Activated naive CD4-positive, alpha-beta T cell treated with anti-CD3 and anti-CD28 coated beads, Interleukin-2, amount 50 U/mL, for 16 hours (primary cell): ENCODE measurements at places on chromosomes 3 and 15.

DNA sequence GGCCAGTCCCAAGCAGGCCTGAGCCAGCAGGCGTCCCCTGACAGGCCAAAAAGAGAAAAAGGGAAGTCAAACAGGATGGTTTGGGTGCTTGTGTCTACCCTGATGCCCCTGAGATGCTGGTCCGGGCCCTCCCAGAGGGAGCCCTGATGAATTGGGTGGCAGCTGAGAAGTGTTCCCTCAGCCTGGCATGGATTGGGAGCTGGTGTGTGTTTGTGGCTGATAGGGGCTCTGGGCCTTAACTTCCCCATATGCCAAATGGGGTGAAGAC, 1.4 kb downstream of the FBLN2 start:
- no peak for DNase-seq

- no peak for DNase-seq
These were observed 18.8 kb upstream of the CHD2 start for GRCh38 chr15:92881211-92881754.

DNA sequence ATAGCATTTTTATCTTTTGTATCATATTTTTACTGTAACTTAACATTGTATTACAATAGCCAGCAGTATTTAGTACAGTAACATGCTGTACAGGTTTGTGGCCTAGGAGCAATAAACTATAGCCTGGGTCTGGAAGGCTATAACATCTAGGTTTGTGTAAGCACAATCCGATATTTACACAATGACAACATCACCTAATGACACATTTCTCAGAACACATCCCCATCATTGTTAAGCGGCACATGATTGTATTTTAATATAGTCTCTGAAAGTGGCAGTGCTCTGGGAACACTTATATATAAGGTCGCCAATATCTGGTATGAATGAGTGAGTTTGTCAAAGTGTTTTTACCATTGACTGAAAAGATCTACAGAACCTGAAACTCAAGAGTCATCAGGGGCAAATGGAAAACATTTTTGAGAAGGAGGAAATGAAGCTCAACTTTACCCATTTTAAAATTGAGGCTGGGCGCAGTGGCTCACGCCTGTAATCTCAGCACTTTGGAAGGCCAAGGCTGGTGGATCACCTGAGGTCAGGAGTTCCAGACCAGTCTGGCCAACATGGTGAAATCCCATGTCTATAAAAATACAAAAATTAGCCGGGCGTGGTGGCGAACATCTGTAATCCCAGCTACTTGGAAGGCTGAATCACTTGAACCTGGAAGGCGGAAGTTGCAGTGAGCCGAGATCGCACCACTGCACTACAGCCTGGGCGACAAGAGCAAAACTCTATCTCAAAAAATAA, 38.8 kb upstream of the TNFSF10 start:
- DNase-seq, result peak; percentile 18

GRCh38 chr3:12878141-12878574, 36.8 kb upstream of the RPL32 start:
- DNase-seq, result no peak

DNA sequence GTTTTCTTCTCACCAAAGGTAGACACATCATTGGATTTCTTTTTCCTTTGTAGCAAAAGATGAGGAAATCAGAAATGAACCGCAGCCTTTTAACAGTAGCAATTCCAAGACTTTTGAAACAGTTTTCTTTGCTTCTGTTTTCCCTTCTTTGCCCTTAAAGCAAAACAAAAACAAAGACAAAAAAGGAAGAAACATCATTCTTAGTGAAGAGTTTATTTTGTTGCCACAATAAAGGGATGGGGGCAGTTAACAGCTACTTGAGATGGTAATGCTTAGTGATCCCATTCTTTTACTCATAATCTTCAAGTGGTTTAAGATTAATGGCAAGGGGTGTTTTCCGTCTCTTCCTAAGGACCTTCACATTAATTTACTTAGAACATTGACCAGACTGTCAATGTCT, 218.8 kb downstream of the MEIS2 start:
- DNase-seq, result no peak

GRCh38 chr15:31341496-31342195, 15.0 kb downstream of the KLF13 start:
- DNase-seq, result no peak

GRCh38 chr3:111739311-111739911, 119.7 kb upstream of the PHLDB2 start:
- no peak for DNase-seq

DNA sequence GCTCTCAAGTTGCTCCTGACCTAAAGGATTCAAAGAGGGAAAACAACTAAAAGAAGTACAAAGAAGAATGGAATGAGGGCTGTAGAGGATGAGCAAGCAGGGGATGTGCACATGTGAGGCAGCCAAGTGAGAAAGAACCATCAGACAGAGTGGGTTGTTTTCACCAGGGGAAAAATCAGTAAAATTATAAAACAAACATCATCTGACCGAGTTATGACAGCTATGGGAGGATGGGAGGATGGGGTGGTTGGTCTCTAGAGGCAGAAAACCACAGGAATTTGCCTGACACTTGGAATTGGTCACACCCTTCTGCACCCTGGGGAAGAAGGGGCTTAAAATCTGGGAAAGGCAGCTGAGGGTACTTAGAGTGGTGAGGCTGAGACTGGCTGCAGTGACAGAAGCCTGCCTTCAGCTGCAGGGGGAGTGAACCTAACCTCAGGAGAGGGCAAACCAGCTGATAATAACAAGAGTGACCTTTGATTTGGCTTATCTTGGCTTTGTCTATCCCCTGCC, 10.1 kb downstream of the ARHGAP31 start:
- no peak for DNase-seq

- DNase-seq, result no peak
These were observed 86.1 kb downstream of the CGNL1 start for GRCh38 chr15:57462381-57462780.

- no peak for DNase-seq
These were observed 188.1 kb upstream of the NSMCE3 start for GRCh38 chr15:29457729-29458128.

- DNase-seq, result no peak
These were observed 3.1 kb upstream of the DYNLT2B start for GRCh38 chr3:196321162-196321561.

DNA sequence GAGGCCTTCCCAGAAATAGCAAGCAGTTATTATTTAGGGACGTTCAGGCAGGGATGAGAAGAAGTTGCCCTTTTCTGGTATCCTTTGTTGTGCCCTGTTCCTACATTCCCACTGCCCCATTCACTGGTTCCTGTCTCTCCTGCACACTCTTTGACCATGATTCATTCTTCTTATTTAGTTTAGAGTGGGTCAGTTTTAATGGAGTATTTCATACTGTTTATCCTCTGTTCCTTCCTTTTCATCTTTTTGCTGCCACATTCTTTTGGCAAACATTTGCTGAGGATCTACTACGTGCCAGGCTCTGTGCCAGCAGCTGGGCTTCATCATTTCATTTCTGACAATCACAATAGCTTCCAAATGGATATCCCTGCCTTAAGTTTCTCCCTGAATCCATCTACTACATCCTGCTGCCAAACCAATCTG, 11.8 kb upstream of the EID1 start:
- no peak for DNase-seq

DNA sequence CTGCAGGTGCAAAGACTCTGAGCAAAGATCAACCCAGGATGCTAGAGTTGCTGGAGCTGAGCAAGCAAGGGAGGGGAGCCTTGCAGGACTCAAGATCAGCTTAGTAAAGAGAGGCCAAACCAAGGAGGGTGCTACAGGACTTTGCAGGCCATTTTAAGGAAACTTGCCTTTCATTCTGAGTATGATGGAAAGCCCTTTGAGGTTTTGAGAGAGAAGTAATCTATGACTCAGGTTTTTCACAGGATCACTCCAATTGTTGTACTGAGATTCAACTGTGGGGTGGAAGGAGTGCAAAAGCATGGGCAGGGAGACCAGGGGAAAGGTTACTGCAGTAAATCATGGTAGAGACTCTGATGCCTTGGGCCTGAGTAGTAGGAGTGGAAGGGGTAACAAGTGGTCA, 260.4 kb upstream of the GPR149 start:
- no peak for DNase-seq

DNA sequence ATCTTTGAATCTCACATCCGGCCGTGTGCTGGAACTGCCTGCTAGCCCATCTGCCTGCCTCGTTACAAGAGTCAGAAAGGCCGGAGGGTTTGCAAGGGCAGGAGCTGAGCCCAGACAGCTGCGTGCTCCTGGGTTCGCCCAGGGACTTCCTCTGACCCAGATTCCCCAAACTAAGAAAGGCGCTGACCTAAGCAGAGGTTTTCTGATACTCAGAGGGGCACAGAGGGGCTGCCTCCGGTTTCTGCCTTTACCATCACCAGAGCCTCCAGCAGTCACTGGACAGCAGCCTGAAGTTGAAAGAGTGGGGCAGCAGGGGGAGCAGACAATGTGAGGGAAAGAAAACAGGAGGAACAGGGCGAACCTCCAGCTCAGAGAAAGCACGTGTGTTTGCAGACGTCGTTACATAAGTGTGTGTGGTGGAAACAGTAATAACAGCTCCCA, 33.4 kb upstream of the RAD18 start:
- no peak for DNase-seq

GRCh38 chr3:192899540-192899982, 18.1 kb downstream of the MB21D2 start:
- no peak for DNase-seq

DNA sequence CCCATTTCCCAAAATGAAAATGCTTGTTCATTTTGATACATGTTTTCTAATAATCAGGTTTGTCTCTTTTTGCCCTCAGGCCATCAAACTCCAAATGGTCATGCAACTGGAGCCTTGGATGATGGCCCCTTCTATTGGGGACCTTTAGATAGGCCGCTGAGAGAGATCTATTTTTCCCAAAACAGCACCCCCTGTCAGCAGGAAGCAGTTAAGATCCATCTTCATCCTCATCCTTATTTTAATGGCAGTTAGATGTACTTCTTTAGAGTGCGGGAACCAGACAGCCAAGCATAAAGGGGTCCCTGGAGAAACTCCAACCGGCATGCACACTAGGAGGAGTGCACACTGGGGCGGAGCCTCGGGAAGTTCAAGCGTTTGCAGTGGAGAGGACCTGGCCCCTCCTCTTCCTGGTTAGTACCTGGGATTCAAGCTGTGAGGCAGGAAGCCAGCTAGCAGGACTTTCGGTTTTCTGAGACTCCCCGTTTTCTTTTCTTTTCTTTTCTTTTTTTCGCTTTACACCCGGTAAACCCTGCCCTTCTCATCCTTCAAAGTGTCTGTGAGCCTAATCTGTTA, 31.9 kb upstream of the STRIT1 start:
- DNase-seq, result no peak

- DNase-seq, result no peak
These were observed 30.0 kb downstream of the SNX33 start for GRCh38 chr15:75677465-75678323.

DNA sequence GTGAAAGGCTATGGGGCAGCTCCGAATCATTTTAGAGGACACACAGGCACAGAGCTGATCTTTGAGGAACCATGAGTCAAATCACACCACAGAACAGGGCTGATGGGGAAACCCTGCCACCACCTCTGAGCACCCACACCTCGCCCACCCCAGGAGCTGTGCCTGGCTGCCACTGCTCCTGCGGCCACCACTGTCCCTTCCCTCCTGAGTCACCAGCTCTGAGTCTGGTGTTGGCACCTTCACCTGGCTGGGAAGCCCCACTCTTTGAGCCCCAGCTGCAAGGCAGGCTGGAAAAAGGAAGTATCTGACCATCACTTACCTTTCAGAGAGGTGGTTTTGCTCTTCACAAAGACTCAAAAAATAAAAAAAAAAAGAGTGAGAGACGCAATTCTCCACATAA, 63.6 kb upstream of the MEF2A start:
- DNase-seq, result no peak

DNA sequence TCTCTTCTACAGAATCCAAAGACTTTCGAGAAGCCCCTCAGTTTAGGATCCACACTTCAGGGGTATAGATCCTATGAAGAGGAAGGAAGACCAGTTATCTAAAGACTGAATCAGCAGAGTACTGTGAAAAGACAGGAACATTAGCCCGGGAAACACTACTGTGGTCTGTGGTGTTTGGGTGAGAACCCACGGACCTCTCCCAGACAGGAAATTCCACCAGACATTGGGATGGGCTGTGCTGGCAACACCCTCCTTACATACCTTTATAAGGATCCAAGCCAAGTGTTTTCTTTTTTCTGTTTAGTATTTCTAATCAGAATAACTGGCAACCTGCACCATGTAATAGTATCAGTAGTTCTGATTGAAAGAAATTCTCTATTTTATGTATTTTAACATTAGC, 14.1 kb downstream of the TMEM207 start:
- DNase-seq, result no peak

DNA sequence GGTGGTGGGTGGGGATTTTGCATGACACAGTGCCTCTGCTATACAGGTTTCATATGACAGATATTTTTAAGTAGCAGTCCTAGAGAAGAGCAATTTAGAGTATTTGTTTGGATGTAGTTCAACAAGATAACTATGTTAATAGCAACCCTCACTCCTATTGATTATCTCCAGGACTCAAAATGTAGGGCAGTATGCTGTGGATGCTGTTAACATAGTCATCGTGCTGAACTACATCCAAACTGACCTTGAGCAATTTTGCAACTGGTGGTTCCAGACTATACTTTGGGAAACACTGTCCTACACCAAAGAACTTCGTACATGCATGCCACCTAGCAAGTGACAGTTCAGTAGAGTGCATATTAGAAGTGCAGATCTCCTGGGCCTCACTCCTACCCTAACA, 117.6 kb downstream of the IL5RA start:
- DNase-seq, result no peak
